Tibial nerve (tissue), 4 donors: ENCODE measurements at places on chromosomes 16 and 17.
A peak's percentile ranks its signal among the peaks of the same experiment; 100 is the strongest.

DNA sequence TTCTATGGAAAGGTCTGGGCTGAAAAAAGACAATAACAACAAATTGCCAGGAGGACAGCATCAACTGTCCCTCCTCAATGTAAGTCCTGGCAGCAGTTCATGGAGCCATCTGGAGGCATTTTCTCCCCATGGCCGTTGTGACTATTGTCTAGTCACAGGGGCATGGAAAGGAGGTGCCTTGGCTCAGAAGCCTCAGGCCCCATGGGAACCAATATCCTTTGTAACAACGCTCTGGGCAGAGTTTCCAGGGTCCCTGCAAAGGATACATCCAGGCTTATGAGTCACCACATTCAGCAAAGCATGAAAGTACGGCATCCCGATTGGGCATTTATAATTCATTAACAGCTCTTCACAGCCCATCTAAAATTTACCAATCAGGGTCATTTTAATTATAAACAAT, 85.2 kb downstream of the GLG1 start:
- DNase-seq, result no peak

- DNase-seq, result no peak
These were observed 13.3 kb upstream of the RAI1 start for GRCh38 chr17:17667947-17668346.

GRCh38 chr16:27366687-27367460, 35.1 kb upstream of the IL21R start:
- no peak for DNase-seq

- DNase-seq, result no peak
These were observed 5.6 kb upstream of the TBX2 start for GRCh38 chr17:61393904-61394629.

- DNase-seq, result no peak
These were observed 32.6 kb downstream of the WNT9B start for GRCh38 chr17:46883871-46884520.

GRCh38 chr16:727291-727977, 528 bp downstream of the HAGHL start:
- no peak for DNase-seq

DNA sequence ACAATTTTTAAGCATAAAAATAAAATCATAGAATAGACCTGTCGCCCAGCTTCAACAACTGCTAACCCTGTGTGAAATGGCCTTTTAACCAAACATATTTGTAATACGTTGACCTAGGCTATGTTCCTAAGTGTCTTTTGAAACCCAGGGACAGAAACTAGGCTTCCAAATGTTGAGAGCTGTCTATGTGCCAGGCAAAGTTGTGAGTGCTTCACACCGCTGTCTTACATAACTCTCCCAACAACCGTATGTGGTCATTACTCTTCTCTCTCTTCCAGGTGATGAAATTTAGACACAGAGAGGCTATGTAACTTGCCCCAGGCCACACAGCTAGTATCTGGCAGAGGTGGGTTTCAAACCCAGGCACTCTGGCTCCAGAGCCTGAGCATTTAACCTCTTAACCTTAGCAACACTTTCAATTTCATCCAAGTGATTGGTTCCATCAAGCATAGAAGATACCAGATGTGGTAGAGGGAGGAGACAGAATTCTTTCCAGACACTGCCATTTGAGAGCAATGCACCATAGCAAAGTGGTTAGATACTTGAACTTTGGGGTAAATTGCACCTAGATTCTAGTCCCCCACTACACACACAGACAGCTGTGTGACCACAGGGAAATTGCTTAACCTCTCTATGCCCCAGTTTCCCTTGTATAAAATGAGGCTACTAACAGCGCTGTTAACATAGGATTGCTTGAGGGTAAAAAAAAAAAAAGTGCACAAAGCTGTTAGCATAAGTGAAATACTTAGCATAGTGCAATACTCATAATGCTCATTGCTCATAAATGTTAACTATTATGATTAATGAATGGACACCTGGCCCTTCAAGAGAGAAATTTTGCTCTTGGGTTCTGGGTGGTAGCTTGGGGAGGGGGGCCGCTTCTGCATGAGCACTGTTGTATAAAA, 160.6 kb downstream of the IRX3 start:
- no peak for DNase-seq

DNA sequence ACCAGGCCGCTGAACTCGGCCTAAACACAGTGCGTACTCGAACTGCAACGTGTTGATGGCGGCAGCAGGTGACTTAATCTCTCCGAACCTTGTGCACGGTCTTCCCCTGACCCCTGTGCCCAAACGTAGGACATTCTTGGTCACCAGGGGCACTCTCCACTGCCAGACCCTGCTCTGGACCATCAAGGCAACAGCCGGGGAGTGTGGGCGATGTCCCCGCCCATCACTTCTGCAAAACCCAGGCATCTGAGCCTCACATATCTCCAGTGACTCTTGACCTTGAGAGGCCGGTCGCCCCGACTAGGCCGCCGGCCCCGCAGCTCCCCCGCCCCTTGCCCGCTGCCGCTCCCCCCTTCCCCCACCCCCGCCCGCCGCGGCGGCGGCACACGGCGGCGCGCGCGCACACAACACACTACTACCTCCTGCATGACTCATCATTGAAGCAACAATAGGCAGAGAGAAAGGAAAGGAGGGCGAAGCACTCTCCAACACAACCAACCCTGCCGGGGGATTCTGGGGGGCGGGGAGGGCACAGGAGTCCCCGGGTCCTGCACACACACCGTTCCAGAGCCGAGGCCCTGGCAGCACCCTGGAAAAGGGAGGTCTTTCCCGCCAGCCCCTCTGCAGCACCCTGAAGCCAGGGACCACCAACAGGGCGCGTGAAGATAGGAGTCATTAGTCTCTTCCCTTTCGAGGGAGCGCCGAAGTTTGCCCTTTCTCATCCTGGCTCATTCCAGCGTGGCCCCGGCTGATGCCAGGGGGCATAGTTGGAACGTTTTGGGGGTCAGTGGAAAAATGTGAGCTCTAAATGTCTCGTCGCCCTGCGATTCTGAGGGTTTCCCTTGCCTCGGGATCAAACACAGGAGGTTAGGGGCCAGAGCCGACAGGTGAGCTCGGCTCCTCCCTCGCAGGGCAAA, 1.9 kb downstream of the MNT start:
- DNase-seq, result peak; percentile 49

GRCh38 chr16:4709481-4709880, 16.1 kb downstream of the NUDT16L1 start:
- no peak for DNase-seq

DNA sequence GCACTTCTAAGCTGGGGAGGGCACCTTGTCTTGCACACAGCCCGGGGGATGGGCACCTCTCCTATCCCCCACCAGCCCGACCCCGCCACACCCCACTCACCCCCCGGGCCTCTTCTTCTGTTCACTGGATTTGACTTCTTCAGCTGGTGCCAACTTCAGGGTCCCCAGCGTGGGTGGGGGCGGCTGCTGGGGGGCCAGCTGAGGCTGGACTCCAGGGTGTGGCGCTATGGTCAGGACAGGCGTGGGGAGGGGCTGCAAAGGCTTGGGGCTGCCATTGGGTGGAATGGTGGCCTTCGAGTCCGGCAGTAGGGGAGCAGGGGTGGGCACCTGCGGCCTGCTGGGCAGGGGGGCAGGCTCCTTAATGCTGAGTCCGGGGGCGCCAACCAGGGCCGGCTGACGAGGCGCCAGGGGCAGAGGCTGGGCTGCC, 6.1 kb downstream of the MNT start:
- DNase-seq, result no peak

- no peak for DNase-seq
These were observed 58.2 kb downstream of the CDYL2 start for GRCh38 chr16:80746231-80746630.

- DNase-seq, result no peak
These were observed 4.7 kb upstream of the CUEDC1 start for GRCh38 chr17:57959929-57960328.
